ENCODE measurements at places on chromosomes 12 and 14.

- peak; percentile 20 for DNase-seq
Observed at GRCh38 chr12:119178544-119179334, at the start of gene HSPB8. Gene HSPB8 (plus strand): TSS chr12:119178931. CDS start chr12:119179313, 382 bp downstream.

GRCh38 chr14:63857466-63858030 is 4.7 kb downstream of the SYNE2 start:
- DNase-seq, result peak; percentile 84

DNA sequence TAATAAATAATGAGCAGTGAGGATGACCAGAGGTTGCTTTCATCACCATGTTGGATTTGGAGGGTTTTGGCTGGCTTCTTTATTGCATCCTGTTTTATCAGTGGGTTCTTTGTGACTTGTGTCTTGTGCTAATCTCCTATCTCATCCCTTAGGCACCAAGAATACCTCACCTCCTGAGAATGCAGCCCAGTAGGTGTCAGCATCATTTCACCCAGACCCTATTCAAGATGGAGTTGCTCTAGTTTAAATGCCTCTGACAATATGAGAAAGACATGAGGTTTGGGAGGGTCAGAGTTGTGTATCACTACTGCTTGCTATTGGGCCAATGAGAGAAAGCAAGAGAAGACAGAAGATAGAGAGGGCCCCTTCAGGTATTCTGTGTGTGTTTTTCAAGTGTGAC is 592.2 kb downstream of the ETNK1 start:
- peak; percentile 22 for DNase-seq

DNA sequence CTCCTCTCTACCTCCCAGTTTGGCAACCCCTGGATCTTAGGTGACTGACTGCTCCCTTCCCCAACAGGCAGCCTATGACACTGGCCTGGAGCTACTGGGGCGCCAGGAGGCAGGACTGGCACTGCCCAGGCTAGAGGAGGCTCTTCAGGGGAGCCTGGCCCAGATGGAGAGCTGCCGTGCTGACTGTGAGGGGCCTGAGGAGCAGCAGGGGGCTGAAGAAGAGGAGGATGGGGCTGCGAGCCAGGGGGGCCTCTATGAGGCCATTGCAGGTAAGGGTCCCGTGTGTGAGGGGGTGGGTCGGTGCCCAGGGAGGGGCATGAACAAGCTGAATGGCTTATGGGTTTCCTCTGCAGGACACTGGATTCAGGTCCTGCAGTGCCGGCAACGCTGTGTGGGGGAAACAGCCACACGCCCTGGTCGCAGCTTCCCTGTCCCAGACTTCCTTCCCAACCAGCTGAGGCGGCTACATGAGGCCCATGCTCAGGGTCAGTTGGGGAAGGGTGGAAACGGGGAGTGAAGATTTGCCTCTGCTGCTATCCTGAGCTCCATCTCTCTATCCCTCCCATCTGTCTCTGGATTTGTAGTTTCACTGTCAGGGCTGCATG is 2.2 kb downstream of the P3H3 start:
- DNase-seq, result no peak

GRCh38 chr14:61531465-61532122 is 163.7 kb upstream of the HIF1A start:
- DNase-seq, result peak; percentile 57

DNA sequence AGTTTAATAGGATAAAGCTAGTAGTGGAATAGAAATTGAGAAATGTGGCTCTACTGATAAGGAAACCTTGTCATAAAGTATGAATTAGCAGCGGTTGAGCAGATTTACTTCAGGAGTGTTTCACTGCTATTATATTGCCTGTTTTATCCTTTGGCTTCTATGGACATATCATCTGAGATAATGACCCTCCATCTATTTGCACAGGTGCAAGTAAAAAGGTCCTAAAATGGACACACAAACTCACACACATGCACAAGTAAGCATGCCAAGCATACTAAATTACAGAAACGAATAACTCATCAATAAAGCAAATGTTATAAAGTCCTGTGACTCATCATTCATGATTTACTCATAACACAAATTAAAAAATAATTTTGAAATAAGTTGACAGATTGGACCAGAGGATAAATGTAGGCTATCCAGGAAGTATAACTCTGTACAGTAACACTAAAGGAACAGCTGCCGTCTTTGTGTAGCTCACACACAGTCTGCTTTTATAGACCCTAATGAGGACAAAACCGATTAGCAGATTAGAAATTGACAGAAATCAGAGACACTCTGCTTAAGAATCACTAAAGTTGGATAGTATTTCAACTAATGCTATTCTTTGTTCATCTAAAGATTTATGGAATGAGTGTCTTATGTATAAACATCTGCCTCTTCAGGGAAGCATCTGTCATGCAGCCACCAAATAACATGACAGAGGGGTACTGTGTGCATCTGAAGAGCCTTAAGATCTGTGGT is 73.9 kb downstream of the SYT1 start:
- no peak for DNase-seq

GRCh38 chr12:90020436-90020835 is 311.8 kb upstream of the ATP2B1 start:
- DNase-seq, result no peak

DNA sequence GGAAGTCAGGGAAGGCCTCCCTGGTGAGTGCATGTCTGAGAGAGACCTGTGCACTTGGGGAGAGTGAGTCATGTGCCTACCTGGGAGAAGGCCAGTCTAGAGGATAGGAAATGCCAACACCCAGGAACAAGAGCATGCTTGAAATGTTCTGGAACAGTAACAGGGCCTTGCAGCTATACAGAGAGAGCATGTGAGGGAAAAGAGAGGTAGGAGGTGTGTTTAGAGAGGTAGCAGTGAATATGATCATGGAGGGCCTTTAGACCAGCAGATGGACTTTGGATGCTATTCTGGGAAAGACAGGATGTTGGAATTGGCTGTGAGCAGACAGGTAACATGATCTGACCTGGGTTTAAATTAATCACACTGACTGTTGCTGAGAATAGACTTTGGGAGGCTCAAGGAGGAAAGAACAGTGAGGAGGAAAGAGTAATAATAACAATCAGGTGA is 1143.6 kb downstream of the FLRT2 start:
- DNase-seq, result peak; percentile 67

GRCh38 chr12:41966916-41967315 is 177.8 kb downstream of the GXYLT1 start:
- no peak for DNase-seq

DNA sequence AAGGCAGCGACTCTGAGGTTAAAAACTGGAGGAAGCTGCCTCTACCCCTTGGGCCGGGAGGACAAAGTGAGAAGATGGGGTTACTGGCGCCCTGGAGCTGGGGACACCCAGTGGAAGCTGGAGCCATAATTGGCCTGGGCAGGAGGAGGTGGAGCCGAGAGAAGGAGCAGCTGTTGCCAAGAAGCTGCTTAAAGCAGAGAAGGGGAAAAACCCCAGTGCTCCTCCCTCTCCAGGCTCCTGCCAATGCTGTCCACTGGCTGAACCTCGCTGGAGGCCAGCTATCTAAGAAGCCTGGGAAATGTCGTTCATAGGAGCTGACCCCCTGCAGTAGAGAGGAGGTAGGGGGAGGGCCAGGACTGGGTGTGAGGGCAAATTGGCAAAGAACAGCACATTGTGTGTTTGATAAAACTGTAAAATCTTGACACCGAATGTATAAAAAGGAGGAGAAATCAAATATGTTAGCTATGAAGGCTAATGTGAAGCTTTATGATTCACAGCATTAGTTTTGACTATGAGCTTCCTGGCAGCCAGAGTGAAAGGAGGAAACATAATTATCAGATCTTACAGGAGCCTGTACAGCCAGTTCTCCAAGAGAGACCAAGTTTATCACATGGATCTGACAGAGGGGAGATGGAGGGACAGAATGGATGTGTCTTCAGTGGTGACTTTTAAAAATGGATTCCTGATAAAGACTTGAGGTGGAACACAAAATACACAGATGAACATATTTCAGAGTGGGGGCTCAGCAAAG is 9.5 kb downstream of the HHIPL1 start:
- peak; percentile 29 for DNase-seq

GRCh38 chr14:100375963-100376735 is 53.0 kb downstream of the SLC25A47 start:
- peak; percentile 80 for DNase-seq

- no peak for DNase-seq
Observed at GRCh38 chr12:63098851-63099250, 52.1 kb downstream of the AVPR1A start.

DNA sequence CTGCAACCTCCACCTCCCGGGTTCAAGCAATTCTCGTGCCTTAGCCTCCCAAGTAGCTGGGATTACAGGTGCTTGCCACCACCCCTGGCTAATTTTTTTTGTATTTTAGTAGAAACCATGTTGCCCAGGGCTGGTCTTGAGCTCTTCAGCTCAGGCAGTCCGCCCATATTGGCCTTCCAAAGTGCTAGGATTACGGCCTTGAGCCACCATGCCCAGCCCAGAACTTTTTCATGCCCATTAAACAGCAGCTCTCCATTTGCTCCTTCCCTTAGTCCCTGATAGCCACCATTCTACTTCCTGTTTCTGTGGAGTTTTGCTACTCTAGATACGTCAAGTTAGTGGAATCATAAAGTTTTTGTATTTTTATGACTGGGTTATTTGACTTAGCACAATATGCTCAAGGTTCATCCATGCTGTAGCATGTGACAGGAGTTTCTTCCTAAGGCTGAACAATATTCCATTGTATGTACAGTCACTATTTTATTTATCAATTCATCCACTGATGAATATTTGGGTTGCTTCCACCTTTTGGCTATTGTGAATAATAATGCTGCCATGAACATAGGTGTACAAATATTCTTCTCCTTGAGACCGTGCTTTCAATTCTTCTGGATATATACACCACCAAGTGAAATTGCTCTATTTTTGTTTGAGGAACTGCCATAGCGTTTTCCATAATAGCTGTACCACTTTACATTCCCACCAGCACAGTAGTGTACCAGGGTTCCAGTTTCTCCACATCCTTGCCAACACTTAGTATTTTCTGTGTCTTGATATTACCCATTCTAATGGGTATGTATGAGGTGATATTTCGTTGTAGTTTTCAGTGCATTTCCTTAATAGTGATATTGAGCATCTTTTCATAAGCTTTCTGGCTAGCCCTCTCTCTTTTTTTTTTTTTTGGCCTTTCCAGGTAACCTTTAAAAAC is 15.0 kb downstream of the ATF1 start:
- no peak for DNase-seq

DNA sequence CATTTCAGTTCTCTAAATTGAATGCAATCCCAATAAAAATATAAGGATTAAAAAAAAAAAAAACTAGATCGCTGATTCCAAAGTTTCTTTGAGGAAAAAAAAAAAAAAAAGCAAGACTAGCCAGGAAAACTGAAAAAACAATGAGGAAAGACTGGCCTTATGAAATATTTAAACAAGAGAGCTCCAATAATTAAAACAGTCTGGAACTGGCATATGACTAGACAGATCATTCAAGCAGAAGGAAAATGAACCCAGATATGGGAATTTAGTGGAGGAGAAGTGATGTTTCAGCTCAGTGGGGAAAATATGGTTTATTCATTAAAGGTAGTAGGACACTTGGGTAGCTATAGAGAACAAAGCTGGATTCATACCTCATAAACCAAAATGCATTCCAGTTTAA is 42.0 kb upstream of the TBC1D15 start:
- no peak for DNase-seq

- DNase-seq, result no peak
Observed at GRCh38 chr12:4386801-4387200, 7.3 kb upstream of the FGF23 start.

- DNase-seq, result no peak
Observed at GRCh38 chr12:26773313-26774104, 59.5 kb downstream of the ITPR2 start.

- no peak for DNase-seq
Observed at GRCh38 chr12:96570579-96570978, 81.2 kb downstream of the CFAP54 start.

DNA sequence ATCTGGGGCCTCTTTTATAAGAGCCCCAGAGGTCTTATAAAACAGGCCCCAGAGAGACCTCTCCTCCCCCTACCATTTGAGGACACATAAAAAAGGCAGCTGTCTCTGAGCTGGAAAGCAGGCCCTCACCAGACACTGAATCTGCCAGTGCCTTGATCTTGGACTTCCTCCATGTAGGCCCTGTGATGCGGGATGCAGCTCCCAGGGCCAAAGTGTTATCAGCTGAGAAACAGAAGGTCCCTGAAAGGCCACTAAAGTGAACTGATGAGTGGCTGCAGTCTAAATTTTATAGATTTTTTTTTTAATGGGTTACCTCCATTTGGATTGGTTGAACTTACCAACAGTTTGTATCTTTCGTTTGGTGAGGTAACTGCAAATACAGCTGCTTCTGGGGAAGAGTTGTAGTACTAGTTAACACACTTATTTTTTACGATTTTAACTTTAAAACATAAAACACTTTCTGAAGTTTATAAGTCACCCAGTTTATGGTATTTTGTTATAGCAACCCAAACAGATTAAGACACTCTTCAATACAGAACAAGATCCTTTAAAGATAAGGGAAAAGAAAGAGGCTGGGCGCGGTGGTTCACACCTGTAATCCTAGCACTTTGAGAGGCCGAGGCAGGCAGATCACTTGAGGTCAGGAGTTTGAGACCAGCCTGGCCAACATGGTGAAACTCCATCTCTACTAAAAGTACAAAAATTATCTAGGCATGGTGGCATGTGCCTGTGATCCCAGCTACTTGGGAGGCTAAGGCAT is 5.6 kb upstream of the GUCY2C start:
- no peak for DNase-seq

GRCh38 chr12:122243965-122244364 is 18.1 kb upstream of the DIABLO start:
- no peak for DNase-seq

DNA sequence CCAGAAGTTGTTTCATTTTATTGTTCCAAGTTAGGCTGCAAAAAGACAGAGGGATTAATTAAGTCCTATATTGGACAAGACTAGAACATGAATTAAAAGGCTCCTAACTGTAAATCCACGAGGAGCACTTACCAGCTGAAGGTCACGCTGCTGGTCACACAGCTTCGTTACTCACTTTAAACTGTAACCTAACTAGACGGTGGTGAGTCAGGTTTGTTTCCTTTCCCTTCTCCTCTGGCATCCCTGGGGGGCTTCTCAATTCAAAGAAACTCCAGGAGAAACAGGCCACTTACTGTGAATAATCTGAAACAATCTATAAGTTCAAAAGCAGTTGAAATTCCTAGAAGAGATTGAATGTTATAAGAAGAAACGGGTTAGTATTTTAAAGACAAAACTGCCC is 331.4 kb downstream of the BCAT1 start:
- DNase-seq, result no peak

Data from bronchial epithelial cell (primary cell).